ENCODE measurements at places on chromosomes 6 and 20.

DNA sequence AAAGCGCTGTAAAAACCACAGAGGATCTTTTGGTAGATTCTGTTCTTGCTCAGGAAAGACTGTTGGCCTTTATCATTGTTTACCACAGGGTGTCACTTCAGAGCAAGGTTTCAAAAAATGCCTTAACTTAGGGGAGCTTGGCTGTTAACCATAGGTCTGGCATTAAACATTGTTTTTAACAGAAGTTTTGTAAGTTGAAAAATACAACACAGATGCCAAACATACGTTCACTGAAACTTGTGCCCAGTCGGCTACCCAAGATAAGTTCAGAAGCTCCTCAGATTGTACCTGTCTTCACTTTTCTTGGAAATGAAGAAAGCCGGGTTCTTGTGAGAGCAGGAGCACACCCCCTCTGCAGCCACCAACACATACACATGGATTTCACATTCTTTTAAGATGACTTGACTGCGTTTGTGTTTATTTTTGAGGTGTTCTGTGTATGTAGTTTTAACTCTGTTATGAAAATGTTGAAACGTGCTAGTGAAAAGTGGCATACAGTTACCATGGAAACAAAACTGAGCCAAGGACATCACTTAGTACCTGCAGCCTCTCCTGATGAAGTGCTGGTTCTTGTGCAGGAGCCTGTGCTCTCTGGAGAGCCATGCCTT is 64.9 kb downstream of the SYCP2L start:
- DNase-seq, result peak; percentile 74

- DNase-seq, result peak; percentile 46
These were observed 50.8 kb downstream of the GCLC start for GRCh38 chr6:53494076-53494475.

DNA sequence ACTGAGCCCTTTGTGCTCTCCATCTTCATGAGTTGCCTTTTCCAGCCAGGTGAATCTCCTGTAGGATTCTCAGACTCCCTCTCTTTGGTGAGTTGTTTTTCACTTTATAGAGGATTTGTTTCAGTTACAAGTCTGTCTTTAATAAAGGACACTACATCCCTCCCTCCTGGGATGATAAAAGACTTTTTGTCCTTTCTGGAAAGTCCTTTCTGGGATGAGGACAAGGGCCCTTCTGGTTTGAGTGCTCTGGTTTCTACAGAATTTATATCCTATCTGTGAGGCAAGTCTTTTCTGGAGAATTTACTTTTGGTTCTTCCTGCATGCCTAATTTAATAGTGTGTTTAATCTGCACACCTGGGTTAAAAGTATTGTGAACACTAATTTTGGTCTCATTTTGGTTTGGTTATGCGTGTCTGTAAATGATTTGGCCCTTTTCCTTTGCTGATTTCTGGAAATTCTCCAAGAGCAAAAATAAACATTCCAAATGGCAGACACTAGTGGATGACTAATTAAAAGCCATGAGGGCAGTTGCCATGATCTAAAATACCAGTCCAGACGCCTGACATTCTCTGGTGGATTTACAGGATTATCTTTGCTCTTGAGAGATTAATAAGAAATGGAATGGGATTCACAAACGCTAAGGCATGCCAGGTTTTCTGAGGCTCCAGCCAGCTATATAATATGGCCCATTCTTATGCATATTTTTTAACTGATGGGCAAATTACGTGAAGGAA is 44.8 kb downstream of the TCP11 start:
- DNase-seq, result peak; percentile 92

GRCh38 chr6:74070711-74071110 is 374.7 kb downstream of the CD109 start:
- no peak for DNase-seq

DNA sequence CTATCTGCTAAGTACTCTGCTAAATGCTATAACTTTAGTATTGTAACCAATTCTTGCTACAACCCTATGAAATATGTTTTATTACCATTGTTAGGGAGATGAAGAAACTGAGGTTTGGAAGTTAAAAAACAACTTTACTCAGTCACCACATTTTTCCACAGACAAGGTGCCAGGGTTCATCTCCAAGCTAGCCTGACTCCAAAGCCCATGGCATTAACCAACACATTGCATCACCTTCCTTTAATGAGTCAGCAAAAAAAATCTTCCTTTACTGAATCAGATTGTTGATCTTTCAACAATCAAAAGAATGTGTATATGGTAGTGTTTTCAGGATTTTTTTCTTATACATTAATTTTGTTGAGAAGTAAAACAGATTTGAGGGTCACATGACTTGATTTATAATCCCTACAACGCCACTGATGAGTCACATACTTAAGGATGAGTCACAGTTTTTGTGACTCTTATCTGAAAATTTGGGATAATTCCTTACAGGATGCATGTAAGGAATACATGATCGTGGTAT is 41.5 kb downstream of the MAN1A1 start:
- peak; percentile 76 for DNase-seq

- no peak for DNase-seq
These were observed 139.5 kb upstream of the BEND6 start for GRCh38 chr6:56815436-56815835.

- DNase-seq, result peak; percentile 17
These were observed 20.4 kb downstream of the THEMIS start for GRCh38 chr6:127880429-127880828.

DNA sequence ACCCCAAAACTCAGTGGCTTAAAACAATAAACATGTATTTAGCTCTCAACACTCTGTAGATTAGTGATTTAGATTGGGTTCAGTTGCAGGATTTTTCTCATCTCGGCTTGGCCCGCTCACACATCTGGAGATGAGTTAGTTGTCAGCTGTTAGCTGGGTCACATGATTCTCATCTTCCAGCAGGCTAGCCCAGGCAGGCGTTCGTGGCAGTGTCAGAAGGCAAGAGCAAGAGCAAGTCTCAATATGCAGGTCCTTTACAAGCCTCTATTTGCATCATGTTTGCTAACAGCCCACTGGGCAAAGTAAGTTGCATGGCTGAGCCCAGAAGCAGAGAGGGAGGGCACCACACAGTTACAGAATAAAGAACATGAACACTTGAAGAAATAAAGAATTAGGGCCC is 83.6 kb upstream of the MYLIP start:
- peak; percentile 11 for DNase-seq

DNA sequence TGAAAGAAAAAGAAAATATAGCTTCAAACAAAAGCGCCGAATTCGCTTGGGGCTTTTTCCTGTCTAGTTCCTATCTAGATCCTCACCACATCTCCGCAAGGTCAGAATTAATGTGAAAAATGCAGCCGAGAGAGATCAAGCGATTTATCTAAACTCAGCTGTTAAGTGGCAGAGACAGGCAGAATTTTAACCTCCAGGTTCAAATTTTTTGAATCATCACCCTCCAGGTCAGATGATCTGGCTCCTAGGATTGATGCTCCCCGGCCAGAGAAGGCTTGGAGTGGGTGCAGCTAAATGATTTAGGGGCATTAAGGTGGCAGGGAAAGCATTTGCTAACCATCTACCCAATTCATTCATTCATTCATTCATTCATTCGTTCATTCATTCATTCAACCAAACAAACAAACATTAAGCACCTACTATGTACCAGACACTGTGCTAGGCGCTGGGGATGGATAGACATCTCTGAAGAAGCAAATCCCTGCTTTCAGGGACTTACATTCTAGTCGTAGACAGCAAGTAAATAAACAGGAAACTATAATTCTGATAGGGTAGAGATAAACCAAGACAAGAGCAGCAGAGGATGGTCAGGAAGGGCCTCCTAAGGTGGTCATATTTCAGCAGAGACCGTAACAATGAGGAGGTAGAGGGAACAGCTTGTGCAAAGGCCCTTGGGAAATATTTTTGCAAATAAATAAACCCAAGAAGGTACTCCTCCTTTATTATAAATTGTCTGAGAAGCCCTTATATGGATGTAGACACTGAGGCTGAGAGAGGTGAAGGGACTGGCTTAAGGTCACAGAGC is 672 bp upstream of the UBE2V1 start:
- no peak for DNase-seq

GRCh38 chr20:54063580-54063979 is 6.8 kb downstream of the BCAS1 start:
- DNase-seq, result no peak

DNA sequence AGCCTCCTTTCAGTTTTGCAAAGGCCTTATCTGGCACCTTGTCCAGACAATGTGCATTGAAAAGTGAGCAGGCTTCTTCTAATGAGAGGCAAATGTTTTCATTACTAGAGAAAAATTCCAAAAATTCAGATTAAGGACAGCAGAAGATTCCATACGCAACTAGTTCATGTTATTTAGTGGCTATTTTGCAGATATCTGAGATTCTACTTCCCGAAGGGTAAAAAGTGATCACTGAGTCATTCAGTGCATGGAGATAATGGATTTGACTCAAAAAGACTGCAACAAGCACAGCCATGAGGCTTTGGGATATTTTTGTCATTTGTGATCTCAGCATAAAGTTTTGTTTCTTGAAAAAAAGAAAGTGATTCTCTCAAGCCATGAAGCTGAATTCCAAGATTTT is 29.9 kb downstream of the METTL24 start:
- DNase-seq, result peak; percentile 84

DNA sequence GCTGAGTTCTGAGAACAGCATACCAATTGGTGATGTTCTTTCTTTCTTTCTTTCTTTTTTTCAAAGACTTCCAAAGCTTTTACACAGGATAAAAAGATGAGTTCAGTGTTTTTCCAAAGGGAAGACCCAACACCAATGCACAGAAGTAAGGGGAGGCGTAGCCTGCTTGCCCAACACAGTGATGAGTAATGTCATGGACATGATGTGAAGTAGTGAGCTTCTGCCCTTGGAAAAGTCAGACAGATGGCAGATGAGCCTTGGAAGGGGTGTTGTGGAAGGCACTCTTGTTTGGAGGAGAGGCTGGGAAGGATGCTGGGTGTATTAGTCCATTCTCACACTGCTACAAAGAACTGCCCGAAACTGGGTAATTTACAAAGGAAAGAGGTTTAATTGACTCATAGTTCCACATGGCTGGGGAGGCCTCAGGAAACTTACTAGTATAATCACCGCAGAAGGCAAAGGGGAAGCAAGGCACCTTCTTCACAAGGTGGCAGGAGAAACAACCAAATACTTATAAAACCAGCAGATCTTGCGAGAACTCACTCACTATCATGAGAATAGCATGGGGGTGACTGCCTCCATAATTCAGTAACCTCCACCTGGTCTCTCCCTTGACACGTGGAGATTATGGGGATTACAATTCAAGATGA is 12.6 kb downstream of the LRP11 start:
- peak; percentile 49 for DNase-seq

GRCh38 chr6:3337521-3338350 is 79.0 kb downstream of the PSMG4 start:
- peak; percentile 60 for DNase-seq

- peak; percentile 15 for DNase-seq
These were observed 14.2 kb upstream of the FOXQ1 start for GRCh38 chr6:1297746-1298145.

- no peak for DNase-seq
These were observed 161.4 kb downstream of the MTFR2 start for GRCh38 chr6:136088693-136089092.

- DNase-seq, result no peak
These were observed 482.5 kb downstream of the C6orf118 start for GRCh38 chr6:164826831-164827468.

- DNase-seq, result no peak
These were observed 66.4 kb downstream of the OLIG3 start for GRCh38 chr6:137427656-137428290.

GRCh38 chr6:107674995-107675738 is 148.9 kb downstream of the SCML4 start:
- peak; percentile 77 for DNase-seq

GRCh38 chr20:57688864-57689263 is 21.0 kb downstream of the PMEPA1 start:
- DNase-seq, result no peak

GRCh38 chr20:63497946-63498935 is 642 bp downstream of the EEF1A2 start:
- peak; percentile 17 for DNase-seq

- no peak for DNase-seq
These were observed at the start of gene OR2B2 for GRCh38 chr6:27911956-27912446. TSS of gene OR2B2 (minus strand) at chr6:27912396. CDS start at chr6:27912319, 77 bp downstream.

DNA sequence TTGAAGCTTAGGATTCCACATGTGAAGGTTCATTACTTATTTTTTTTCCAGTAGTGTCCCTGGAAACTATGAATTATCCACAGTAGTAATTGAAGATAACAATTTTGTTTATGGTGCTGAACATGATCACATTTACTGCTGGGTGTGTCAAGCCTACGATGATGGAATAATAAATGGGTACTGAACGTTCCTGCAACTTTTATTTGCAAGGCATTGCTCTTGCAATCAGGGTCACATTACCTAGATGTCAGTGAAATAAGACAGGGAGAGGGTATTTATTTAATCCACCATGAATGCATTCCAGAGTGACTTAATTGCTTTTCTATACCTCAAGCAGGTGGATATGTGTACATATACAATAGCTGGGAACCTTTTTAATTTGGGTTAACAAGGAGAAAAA is 27.0 kb upstream of the MLIP start:
- DNase-seq, result no peak

DNA sequence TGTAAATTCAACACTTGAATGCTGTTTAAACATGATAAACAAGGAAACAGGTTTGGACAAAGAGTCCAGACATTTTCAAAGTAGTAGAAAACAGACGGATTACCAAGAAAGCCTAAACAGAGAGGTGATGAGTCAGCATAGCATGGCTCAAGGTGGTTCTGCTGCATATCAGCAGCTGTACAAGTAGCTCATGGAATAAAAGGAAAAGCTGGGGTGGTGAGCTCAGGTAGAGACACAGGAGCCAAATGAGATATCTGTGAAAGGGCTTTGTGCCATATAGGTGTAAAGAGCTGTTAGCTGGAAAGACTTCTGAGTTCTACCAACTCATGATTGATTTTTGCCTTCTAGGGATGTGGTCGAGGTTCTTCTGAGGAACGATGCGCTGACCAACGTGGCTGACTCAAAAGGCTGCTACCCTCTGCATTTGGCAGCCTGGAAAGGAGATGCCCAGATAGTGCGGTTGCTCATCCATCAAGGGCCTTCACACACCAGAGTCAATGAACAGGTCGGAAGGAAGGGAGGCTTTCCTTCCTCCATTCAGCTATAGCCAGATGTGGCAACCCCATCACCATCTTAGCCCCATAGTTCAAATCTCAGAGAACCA is 80.7 kb downstream of the ANKS1A start:
- peak; percentile 29 for DNase-seq

DNA sequence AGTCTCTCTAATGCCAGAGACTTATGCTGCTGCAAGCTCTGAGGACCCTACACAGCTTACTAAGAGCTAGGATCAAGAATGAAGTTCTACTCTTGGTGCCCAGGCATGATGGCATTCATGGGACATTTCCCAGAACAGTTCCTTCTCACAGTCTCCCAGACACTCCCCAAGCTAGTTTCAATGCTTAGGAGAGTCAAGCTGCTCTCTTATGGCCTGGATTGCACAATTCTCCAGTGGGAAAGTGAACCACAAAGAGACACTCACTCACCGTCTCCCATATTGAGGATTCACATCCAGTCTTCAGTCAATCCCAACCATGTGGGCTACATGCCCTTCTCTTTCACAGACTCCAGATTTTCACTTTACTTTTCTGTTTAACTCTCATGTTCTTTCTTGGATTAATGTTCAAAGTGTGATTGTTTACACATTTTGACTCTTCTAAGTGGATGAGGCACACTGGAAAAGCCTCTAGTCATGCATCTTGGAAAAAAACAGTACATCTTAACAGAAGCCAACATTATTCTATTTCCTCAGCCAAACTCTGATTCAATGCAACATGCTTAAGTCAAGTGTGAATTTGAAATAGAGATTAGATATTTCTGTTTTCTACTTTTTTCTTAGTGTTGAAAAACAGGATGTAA is 447.8 kb upstream of the BTBD3 start:
- DNase-seq, result no peak
